ENCODE measurements at places on chromosomes 6 and 20.

DNA sequence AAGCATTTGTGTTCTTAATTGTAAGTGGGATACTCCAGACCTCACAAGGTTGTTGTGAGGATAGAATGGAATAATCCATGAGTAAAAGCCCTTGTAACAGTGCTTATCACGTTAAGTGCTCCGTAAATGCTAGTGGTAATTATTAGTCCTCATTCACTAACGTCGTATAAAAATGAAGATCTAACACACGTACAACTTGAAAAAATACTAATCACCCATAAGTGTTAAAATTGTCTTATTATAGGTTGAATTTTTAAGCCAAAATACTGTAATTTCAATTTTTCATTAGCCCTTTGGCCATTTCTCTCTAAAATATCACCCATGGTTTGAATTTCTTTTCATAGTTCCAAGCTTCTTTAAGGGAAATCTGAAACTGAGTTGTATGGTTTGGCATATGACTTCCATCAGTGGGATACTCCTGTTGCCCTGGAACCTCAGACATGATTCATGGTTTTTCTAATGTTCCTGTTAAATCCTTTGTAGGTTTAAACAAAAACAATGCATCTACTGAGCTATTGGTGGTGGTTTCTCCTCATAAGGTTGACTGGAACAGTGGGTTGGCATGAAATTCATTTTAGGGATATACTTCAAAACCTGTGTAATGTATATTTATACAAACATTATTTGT is 19.1 kb downstream of the XRN2 start:
- DNase-seq, result no peak

GRCh38 chr6:89566930-89567629 is 71.5 kb downstream of the LYRM2 start:
- no peak for DNase-seq

DNA sequence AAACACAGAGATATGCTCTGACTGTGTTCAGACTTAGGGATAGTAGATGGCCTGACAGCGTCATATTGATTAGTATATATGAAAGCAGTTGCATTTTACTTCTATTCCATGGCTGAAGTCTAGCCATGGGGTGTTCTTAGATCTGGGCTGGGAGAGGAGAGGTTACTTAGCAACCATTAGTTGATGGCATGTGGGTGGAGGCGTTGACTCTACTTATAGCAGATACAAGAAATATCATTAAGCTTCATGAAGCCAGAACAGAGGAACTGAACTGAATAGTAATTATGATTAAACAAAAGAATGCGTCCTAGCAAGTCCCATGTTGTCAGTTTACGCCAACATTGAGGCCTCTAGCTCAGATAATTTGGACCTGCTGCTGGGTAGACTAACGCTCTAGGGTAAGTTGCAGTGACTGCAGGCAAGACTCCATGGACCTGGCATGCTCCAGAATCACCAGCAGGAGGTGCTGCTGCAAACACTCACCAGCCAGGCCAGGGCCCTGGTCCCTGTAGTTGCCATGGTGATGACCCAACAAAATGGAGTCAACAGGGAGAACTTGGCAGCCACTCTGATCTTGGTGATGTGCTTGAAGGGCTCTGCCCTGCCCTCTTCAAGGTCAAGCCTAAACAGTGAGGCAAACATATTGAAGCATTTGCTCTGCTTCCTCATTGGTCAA is 477.3 kb downstream of the PREX1 start:
- DNase-seq, result no peak

GRCh38 chr20:19407196-19407595 is 194.8 kb downstream of the SLC24A3 start:
- no peak for DNase-seq

DNA sequence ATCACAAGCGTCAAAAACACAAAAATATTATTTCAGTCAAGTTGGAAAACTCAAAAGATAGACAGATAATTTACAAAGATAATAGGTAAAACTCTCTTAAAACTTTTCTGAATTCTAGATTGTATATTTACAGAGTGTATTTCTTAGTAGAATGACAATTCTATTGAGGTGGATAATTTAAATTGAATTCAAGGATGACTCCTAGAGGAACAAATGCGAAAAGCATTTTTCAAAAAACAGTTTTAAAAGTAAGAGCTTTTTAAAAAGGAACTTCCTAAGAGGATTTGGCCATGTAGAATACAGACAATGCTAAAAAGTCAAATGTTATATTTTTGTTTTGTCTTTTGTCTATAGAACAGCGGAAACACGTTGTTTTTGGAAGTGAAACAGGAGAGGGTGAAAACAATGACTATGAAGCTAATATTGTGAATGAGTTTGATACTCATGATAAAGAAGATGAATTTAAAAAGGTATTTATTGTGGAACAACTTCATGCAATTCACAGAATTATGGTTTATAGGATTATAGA is 90.1 kb downstream of the DNAH8 start:
- no peak for DNase-seq

DNA sequence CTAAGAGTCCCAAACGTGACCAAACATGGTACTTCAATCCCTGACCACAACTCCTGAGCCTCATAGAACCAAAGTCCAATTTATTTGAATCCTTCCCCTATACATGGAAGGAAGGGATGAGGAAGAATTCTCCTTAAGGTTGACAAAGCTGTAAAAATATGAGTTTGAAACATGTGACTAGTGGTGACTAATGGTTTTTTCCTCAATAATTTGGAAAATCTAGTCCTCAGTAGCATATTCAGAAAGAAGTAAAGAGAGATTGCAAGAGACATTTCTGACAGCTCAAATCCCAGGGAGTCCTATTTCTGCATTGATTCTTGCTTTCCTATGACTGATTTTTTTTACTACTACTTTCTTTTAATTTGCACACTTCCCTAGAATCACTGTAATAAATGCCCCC is 443.7 kb downstream of the FRK start:
- DNase-seq, result no peak

DNA sequence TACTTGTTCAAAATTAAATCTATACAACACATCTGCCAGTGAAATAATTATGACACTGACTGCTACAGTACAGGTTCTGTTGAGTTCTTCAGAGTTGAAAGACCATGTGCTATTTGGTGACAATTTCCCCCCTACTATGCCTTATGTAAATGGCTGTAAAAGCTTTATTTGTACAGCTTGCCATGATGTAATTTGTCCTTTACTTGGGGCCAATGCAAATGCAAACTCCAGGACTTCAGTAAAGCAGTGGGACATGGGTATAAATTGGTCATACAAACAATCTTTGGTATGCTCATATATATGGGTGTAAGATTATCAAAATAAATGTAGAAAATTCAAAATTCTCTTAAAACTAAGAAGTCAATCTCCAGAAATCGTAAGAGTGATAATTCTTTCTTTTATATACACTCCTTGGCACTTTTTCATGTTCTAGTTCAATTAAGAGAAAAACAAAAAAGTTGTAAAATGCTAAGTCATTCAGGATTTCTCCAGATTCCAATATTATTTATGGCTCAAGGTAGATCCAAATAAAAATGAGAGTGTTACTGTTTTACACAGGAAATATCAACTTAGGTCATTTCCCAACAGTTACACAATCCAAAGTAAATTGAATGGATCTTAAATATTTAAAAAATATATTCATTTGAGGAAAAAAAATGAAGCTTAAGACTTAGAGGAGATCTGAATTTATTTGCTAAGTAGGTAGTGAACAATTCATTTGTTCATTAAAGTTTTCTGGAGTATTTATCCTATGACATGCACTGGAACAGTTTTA is 1310.5 kb upstream of the CITED2 start:
- DNase-seq, result no peak

- DNase-seq, result no peak
These were observed 303.5 kb upstream of the TSHZ2 start for GRCh38 chr20:52668626-52669025.

DNA sequence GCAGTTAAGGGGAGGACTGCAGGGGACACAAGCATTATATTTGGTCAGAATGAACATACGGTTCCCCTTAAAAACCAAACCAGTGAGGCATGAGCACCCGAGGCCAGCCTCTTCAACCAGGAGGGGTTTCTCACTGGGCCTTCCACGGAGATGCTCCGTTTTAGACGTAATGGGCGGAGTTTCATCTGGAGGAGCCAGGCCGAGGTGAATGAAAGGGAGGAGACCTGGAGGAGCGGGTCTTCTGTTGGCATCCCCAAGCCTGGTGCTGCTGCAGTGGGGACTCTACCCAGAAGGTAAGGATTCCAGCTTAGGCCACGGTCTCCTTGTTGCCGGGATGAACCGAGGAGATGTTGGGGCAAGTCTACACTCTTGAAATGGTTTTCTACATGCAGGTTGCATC is 47.4 kb downstream of the ADNP start:
- DNase-seq, result no peak

Data from stimulated activated naive CD4-positive, alpha-beta T cell treated with Interleukin-2 at 50 U/mL for 16 hours (primary cell).